ENCODE measurements at places on chromosomes 1 and 21.

GRCh38 chr1:153190373-153190772 is 12.9 kb upstream of the LELP1 start:
- no peak for DNase-seq

- no peak for DNase-seq
Observed at GRCh38 chr1:218667781-218668516, 322.8 kb downstream of the TGFB2 start.

DNA sequence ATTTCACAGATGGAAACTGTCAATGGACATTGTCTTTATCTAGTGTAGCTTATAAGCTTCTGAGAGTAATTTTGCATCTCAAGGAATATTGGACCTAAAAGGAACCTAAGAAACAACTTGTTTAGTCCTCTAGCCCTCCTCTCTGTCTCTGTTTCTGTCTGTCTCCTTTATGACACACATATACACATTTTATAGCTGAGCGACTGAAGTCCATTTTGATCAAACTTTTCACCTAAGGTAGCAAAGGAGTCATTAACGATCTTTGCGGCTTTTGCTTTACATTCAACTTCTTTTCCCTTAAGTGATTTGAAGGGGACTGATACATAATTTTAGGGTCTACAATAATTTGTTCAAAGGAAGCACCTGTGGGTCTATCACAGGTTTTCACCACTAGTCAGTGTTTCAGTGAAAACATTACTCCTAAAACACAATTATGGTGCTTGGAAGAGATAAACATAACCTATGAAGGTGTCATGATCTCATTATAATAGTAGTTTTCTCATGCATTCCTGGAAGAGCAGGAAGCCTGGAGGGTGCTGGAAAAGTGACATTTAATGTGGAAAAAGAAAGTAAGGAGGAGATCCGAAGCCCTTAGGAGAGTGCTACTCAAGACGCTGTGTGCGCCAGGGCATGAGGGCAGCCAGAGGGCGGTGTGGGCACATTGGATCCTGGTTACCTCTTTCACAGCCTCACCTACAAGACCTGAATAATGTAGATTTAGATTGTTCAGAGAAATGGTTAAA is 248.6 kb downstream of the DNM3 start:
- DNase-seq, result no peak

DNA sequence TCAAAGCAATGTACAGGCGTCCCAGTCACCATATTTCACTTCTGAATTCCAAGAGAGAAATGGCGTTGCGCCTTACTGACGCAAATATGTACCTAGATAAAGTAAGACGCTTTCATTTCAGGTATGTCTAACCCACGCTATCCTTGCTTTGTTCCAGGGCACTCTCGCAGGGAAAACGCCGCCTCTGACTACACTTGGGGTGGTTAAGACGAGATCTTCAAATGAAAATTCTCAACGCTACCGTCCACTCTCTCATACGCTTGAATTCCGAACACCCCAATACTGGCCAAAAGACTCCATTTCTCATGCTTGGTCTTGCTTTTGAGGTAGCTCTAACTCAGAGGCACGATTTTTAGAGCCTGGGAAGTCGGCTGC is 736 bp upstream of the ZMPSTE24 start:
- no peak for DNase-seq

- no peak for DNase-seq
Observed at GRCh38 chr1:62198781-62199125, 4.1 kb downstream of the L1TD1 start.

DNA sequence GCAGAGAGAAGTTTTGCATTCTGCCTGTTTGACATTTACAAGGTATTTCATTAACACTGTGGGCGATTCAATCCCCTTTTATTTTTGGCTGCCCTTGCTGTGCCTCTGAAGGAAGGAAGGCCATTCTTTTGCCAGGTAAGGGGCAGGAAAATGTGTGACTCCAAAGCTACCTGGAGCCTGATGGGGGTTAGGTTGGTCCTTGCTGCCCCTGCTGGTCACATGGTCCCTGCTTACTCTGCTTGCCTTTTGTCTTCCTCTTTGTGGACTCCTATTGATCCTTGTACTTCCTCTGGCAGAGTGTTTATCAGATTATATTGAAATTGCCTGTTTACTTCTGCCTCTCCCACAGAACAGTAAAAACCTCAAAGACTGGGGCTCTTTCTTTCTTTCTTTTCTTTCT is 65.7 kb downstream of the ST6GALNAC3 start:
- DNase-seq, result no peak

DNA sequence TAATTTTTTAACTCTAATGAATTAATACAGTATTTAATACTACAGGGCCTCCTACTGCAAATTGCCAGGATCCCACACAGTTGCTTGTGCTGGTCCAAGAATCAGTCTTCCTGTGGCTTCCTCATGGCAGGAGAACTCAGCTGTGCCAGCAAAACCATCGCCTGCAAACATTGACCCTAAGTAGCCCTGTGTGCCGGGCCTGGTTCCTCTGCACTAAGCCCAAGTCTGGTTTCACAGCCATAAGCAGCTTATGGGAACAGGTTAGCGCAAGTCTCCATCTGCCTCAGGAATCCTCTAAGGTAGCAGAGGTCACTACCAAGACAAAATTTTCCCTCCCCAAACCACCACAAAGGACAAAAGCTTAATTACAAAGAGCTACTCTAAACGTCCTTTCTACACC is 216.6 kb downstream of the PLA2G4A start:
- DNase-seq, result no peak

DNA sequence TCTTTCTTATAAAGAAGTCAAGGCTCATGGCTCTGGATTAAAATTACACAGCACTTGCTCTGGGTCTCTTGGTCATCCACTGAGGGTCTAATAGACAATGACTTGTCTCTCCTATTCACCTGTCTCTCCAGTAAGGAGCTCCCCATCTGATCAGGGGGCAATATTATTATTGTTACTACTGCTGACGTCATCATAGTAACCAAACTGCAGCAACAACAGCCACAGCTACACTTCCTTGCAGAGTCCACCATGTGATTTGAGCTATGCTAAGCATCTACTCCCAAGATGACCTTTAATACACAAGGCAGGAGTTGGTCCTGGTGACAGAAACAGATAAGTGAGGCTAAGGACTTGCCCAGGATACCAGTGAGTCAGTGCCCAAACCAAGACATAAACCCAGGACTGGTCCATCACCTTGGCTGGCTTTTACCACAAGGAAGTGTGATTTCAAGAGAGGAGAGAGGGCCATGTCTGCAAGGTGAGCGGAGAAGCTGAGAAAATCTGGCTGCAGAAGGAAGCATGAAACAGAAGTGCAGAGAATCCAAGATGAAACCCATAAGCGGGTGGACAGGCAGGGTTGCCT is 602.5 kb downstream of the PTPRU start:
- DNase-seq, result no peak

- no peak for DNase-seq
Observed at GRCh38 chr1:159296706-159297375, 5.3 kb upstream of the FCER1A start.

GRCh38 chr21:46151989-46152926 is 3.1 kb downstream of the FTCD start:
- no peak for DNase-seq

DNA sequence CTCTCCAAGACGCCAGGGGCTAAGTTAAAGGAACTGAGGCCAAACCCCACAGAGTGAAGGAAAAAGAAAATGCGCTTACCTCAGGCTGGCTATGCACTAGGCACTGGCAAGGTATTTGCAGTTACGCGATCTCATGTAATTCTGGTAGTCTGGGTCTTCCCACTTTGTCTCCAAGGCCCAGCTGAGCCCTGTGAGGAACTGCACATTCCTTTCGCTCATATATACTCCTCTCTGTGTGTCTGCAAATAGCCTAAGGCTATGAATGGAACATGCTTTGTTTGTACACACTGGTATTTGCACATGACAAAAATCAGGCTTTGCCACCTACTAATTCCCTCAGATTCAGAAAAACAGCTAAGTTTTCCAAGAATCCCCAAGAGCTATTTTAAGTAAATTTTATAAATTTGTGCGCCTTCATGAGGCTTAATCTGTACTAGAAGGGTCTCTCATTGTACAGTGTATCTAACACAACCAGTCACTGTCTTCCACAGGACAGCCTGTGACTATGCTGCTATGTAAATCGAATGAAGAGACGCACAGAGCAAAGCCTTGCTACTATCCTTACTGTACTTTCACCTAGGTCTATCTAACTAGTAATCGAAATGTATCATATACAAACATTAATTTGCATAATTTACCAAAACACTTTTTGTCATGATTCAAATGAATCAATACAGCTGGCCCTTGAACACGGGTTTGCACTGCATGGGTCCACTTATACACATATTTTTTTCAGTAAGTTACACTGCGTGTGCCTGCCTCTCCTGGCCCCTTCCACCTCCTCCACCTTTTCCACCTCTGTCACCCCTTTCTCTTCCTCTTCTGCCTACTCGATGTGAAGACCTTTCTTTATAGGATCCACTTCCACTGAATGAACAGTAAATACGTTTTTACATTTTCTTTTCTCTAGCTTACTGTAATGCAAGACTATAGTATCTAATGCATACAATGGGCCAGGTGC is 87.0 kb downstream of the SIPA1L2 start:
- DNase-seq, result no peak

- no peak for DNase-seq
Observed at GRCh38 chr1:89065079-89065868, at the start of gene GBP1. GBP1 (minus strand) TSS chr1:89065208; CDS start chr1:89063234, 1,974 bp downstream.

DNA sequence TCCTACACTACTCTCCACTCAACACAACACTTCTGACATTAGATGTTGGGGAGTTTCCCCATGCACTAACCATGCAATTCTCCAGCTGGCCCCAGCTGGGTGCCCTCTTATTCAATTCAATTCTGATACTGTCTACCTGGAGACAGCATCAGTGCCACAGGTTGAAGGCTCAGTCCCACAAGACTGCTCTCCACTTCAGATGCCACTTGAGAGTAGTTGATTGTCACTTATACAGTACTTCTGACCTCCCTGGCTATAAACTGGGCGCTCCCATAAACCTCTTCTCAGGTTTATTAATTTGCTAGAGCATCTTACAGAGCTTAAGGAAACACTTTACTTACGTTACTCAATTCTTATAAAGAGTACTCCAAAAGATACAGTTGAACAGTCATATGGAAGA is 442.3 kb downstream of the LRRIQ3 start:
- no peak for DNase-seq

DNA sequence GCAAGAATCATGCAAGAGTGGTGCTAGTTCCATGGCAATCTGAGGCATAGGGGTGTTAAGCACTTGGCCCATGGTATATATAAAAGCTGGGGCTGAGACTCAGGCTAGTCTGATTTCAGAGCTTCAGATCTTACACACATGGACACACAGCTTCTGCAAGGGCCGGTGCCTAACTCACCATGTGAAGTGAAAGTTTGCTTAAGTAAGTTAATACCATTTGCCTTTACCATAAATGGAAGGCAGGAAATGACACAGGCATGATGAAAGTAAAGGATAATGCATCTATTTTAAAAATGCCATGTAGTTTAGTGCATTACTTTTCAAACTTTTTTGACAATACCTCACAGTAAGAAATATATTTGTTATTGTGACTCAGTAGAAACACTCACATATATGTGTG is 122.6 kb downstream of the KCNJ6 start:
- no peak for DNase-seq
